ENCODE measurements at places on chromosomes 1 and 21.

DNA sequence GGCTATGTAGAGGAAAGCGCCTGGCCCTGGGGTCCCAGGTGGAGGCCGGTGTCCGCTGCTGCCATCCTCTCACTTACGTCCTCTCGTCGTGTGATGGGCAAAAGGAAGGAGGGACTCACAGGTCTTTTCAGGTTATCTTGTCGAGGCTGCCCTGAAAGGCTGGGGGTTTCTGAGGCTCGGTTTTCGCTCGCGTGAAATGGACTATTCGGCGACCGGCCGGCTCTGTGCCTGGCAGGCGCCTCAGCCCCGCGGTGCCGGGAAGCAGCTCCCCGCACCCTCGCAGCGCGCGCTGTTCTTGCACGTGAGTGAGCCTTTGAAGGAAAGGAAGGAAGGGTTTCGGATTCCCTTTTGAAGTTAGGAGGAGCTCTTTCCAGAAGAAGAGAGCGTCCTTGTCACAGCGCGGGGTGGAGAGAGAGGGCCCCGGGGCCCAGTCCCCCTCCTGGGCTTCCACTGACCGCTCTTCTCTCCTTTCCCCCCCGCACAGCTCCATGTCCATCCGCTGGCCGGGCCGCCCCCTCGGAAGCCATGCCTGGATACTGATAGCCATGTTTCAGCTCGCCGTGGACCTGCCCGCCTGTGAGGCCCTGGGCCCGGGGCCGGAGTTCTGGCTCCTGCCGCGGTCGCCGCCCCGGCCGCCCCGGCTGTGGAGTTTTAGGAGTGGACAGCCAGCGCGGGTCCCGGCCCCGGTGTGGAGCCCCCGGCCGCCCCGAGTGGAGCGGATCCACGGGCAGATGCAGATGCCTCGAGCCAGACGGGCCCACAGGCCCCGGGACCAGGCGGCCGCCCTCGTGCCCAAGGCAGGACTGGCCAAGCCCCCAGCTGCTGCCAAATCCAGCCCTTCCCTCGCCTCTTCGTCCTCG is 57.2 kb downstream of the AJAP1 start:
- DNase-seq, result no peak

DNA sequence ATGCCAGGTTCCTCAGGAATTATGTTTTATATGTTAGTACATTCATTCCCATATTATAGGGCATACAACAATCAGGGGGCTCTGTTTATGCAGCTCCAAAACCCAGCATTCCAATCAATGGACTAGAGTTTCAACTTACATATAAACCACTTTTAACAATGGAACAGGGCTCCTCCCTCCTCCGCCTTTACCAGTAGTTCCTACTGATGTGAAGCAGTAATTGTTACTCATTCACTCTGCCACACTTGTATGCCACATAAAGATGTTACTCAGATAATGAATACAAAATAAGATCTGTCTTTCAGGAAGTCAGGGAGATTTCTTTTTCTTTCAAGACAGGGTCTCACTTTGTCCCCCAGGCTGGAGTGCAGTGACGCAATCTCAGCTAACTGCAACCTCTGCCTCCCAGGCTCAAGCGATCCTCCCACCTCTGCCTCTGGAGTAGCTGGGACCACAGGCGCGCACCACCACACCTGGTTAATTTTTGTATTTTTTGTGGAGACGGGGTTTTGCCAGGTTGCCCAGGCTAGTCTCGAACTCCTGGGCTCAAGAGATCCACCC is 17.1 kb downstream of the ZNF281 start:
- no peak for DNase-seq

DNA sequence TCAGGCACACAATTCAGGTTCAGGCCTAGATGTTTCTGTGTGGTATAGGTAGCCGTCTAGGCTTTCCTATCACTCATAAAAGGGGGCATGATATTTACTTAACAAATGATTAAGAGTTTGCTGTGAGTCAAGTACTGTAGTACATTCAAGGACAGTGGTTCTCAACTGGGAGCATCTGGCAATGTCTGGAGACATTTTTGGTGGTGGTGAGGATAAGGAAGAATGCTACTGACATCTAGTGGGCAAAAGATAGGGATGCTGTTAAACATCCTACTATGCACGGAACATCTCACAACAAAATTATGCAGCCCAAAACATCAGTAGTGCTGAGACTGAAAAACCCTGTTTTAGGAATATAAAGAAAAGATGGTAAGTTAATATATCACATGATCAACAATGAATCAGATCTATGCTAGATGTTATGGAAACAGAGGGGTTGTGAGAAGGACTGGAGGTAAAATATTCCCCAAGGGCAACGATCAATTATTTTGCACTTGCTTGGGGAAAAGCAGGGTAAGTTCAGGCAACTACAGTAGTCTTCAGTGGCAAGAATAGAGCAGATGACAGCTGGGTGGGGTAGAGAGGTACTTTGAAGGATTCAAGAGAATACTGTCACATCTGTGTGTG is 4.9 kb downstream of the DNTTIP2 start:
- DNase-seq, result no peak

DNA sequence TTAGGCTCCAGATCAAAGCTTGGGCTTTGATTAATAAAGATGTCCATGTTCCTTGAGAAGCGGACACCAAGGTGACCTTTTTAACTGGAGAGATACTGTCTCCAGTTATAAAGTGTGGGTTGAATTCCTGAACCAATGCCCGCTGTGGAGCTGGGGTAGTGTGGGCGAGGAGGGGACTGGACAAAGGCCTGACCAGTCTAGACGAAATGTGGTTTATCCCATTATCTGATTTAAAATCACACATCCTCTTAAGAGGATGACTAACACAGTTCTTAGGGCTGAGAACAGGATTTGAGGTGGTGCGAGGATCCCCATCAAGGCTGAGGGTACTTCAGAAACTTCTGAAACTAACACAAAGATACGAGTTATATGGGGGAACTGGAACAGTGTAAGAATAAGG is 84.5 kb upstream of the GCLM start:
- no peak for DNase-seq

GRCh38 chr1:22031214-22031962 is 21.1 kb upstream of the CDC42 start:
- DNase-seq, result no peak

GRCh38 chr1:5909576-5910275 is 82.5 kb downstream of the NPHP4 start:
- no peak for DNase-seq

GRCh38 chr1:182861994-182862393 is 22.8 kb downstream of the DHX9 start:
- no peak for DNase-seq

GRCh38 chr1:59704716-59705115 is 110.0 kb upstream of the HOOK1 start:
- no peak for DNase-seq
